Naive thymus-derived CD8-positive, alpha-beta T cell (primary cell): ENCODE measurements at places on chromosomes 3 and 15.

DNA sequence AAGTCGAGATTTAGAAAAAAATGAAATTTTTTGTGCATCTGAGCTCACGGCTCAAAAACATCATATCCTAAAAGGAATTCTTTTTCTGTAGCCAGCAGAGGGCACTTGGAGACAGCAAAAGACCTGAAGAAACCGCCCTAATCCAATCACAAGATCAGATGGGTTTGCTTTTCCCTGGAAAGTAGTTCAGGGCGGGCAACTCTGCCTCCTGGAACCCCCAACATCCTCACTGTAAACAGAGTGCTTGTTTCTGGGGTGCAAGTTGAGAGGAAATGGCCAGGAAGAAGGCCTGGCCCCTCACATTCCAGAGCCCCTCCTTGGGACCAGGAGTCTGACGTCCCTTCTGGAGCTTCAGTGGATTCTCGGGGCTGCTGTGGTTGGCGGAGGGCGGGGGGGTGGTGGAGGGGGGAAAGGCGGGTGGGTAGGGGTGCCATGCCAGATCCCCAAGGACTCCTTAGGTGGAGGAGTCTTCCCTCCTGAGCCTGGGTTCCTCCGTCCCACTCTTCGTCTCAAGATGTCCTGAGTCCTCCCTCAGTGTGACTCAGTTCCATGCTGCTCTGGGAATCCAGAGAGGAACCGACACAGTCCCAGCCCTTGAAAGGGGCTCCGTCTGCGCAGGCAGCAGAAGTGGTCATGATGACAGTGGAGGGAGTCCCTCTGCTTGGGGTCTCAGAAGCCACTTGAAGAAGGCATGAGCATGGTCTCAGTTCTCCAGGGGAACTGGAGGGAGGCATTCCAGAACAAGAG lies 35.9 kb downstream of the CCK start:
- DNase-seq, result no peak
- peaks cover 3% of the 10 kb centered on the region for H3K36me3 ChIP-seq
- H3K4me3 ChIP-seq, result no peak overlapping the region
- H3K4me1 ChIP-seq, result peaks cover 10% of the 10 kb centered on the region
- peaks cover 13% of the 10 kb centered on the region for H3K27me3 ChIP-seq
- no peak overlapping the region for H3K27ac ChIP-seq

GRCh38 chr15:100125401-100126191 lies 216.2 kb downstream of the ADAMTS17 start:
- H3K36me3 ChIP-seq, result peaks cover 43% of the 10 kb centered on the region
- no peak overlapping the region for H3K4me3 ChIP-seq
- no peaks in the 10 kb centered on the region for H3K27me3 ChIP-seq
- H3K4me1 ChIP-seq, result no peaks in the 10 kb centered on the region
- DNase-seq, result no peak

- H3K27me3 ChIP-seq, result no peaks in the 10 kb centered on the region
- H3K4me1 ChIP-seq, result peaks cover 45% of the 10 kb centered on the region
These were observed 985 bp downstream of the LCMT2 start for GRCh38 chr15:43329217-43329959.

DNA sequence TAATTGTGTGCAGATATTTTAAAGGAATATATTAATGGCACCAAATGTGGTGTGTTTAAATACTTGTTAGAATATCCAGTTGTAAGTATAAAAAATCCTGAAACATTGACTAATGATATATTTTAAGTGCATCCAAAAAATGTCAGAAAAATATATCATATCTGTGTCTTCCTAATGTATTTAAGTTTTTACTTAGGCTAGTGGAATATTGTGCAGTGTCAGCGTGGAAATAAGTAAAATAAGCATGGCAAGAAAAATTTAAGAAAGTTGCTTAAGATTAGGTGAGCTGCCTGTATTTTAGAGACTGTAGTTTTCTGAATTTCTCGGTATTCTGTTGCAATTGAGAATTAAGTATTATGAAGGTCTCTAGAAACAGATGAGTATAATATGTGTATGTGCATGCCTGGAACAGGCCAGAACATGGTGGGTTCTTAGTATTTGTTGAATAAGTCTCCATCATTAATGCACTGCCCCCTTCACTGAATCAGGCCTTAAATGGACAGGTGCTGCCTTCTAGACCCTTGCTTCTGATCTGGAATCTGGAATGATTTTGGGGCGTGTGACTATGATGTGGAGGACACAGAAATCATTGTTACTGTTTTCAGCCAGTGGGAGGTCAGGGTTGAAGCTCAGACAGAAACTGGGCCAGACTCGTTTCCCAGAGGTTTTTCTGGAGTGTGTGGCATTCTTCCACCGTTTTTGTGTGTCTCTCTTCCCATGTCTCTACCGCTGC lies 86.1 kb downstream of the TRAK1 start:
- no peak overlapping the region for H3K27ac ChIP-seq
- H3K4me3 ChIP-seq, result no peak overlapping the region
- peaks cover 14% of the 10 kb centered on the region for H3K4me1 ChIP-seq
- no peaks in the 10 kb centered on the region for H3K27me3 ChIP-seq

DNA sequence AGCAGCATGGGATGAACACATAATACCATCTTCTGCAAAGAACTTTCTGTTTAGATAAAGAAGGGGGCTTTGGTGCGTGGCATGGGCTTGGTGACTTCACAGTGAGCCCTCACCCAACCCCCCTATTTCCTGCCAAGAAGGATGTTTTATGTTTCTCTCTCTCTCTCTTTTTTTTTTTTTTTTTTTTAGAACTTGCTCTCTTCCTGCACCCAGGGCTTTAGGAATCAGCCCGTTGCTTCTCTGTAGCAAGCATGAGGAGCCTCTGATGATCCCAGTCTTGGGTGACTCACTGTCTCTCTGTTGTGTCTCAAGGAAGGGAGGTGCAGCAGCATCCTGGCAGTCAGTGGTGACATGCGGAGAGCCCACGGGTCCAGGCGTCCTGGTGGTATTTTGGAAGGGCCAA lies 49.1 kb downstream of the CCK start:
- no peaks in the 10 kb centered on the region for H3K36me3 ChIP-seq
- peak overlapping the region; percentile 88 for H3K4me3 ChIP-seq
- peaks cover 88% of the 10 kb centered on the region for H3K4me1 ChIP-seq
- peak overlapping the region; percentile 97 for H3K27ac ChIP-seq
- peak; percentile 84 for DNase-seq

DNA sequence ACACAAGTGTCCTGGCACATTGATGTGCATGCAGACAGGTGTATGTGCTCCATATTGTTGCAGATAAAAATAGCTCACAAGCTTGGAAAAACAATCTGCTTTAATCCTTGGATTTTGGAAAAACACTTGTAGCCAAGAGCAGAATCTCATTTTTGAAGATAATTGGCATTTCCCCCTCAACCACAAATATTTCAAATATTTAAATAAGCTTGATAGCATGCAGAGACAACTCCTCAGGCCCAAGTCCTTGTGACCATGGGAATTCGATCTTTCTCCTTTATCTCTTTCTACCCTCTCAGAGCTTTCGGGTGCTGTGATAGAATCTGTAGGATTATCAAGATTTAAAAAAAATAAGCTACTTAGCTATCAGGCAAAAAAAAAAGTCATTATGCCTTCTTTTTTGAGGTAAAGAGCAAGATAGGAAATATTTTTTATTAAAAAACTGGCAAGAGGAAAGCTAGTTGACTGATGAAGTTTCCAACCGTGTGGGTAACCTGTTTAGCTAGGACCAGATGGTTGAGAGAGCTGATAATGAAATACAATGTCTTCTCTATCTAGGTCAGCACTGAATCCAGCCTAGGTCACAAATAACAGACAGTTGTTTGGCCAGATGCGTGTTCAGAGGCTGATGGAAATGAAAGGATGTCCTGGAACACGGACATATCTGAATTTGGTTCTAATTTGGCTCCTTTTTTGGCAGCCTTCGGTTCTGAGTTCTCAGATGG lies 54.9 kb upstream of the SNRK start:
- peaks cover 19% of the 10 kb centered on the region for H3K36me3 ChIP-seq
- no peaks in the 10 kb centered on the region for H3K27me3 ChIP-seq
- peaks cover 6% of the 10 kb centered on the region for H3K4me1 ChIP-seq
- no peak for DNase-seq
- no peak overlapping the region for H3K4me3 ChIP-seq
- no peak overlapping the region for H3K27ac ChIP-seq

DNA sequence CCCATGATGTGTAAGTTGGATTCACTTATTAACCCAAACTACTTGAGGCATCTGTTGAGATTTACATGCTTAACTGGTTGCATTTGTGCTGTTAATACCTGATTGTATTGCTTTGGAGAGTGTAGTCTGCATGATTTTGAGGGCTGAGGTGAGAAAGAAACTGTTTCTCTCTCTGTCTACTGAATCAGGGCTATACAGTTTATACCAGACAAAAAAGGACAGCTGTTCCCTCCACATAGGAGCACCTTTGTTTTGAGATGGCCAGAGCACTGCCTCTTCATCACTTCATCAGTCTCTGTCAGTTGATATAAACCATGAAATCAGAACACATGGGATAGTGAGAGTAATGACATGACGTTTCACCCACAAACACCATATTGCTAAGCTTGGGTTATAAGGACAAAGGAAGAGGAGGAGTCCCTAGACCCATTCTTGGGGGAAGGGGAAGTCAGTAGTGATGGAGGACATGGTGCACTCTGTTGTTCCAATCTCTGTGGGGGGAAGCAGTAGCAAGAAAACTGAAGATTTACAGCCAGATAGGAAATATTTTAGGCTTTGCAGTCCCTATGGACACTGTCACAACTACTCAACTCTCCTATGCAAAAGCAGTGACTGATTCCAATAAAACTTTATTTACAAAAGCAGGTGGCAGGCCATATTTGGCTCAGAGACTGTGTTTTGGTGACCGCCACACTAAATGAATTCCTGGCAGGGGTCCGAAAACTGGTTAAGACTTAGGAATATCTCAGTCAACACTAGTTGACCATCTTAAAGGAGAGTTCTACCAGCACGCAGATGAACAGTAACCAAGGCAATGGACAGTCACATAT lies 123.9 kb upstream of the NR2E3 start:
- no peak overlapping the region for H3K27ac ChIP-seq
- peaks cover 3% of the 10 kb centered on the region for H3K4me1 ChIP-seq
- H3K36me3 ChIP-seq, result no peaks in the 10 kb centered on the region
- H3K4me3 ChIP-seq, result no peak overlapping the region
- peaks cover 38% of the 10 kb centered on the region for H3K27me3 ChIP-seq

DNA sequence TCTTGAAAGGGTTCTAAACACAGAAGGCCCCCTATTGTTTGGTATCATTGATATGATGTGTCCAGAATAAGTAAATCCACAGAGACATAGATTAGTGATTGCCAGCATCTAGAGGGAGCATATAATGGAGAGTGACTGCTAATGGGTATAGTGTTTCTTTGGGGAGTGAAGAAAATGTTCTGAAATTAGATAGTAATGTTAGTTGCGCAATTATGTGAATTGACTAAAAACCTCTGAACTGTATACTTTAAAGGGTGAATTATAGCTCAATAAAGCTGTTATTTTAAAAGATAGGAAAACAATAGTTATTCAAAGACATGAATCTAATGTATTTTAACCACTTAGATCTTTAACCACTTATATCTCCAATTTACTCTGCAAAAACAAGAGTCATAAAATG lies 6.0 kb downstream of the SPICE1 start:
- no peak overlapping the region for H3K27ac ChIP-seq
- H3K36me3 ChIP-seq, result peaks cover 17% of the 10 kb centered on the region
- no peaks in the 10 kb centered on the region for H3K27me3 ChIP-seq
- no peak overlapping the region for H3K4me3 ChIP-seq
- H3K4me1 ChIP-seq, result peaks cover 18% of the 10 kb centered on the region

DNA sequence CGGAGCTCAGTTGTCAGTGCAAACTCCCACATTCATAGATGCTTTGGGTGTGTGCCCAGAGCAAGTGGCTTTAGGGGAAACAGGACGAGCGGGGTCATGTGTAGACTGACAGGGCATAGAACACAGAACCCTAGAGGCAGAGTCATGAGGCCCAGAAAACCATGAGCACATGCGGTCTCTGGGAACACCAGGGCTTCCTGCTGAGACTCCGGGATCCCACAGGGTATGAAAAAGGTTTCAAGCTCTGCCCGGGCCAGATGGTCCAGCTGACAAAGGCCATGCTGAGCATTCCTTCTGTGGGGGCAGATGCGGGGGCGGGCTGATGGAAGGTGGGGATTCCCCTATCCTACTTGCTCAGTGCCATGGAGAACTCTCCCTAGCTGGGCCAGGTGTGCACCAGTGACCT lies 44.8 kb downstream of the ROPN1B start:
- H3K36me3 ChIP-seq, result peaks cover 49% of the 10 kb centered on the region
- no peak overlapping the region for H3K4me3 ChIP-seq
- no peaks in the 10 kb centered on the region for H3K27me3 ChIP-seq
- DNase-seq, result no peak

GRCh38 chr3:101784855-101785613 lies 6.0 kb downstream of the NXPE3 start:
- H3K4me1 ChIP-seq, result peaks cover 80% of the 10 kb centered on the region
- peak overlapping the region; percentile 96 for H3K27ac ChIP-seq
- H3K4me3 ChIP-seq, result peak overlapping the region; percentile 84
- DNase-seq, result no peak

GRCh38 chr3:46091741-46092701 lies 64.7 kb upstream of the XCR1 start:
- H3K27ac ChIP-seq, result no peak overlapping the region
- H3K27me3 ChIP-seq, result peaks cover 1% of the 10 kb centered on the region
- peaks cover 8% of the 10 kb centered on the region for H3K4me1 ChIP-seq
- H3K4me3 ChIP-seq, result no peak overlapping the region
- H3K36me3 ChIP-seq, result no peaks in the 10 kb centered on the region

GRCh38 chr15:85763157-85763556 lies 31.6 kb downstream of the KLHL25 start:
- H3K27me3 ChIP-seq, result no peaks in the 10 kb centered on the region
- peaks cover 10% of the 10 kb centered on the region for H3K36me3 ChIP-seq
- DNase-seq, result no peak
- peaks cover 14% of the 10 kb centered on the region for H3K4me1 ChIP-seq

DNA sequence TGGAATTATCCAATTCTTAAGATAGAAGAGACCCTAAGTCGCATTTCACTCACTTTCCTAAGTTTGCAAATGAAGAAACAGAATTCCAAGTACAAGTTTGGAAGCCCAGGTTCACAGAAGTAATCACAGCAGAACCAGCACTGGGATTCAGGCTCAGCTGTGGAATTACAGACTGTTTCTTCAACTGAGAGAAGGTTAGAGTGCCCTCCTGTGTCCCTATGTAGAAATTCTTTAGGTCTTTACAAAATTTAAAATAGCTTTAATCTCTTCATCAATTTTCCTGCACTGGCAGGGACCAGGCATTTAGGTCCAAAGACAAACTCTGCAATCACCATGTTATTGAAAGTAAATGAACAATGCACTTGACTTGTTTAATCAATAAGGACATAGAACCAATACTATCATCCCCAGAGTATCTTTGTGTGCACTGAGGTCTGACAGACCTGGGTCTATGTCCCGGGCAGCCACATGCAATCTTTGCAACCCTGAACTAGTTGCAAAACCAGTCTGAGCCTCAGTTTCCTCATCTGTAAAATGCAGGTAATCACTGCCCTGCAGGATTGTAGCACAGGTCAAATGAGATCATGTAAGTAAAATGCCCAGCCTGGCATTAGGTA lies 96.3 kb upstream of the ZBED2 start:
- H3K27me3 ChIP-seq, result no peaks in the 10 kb centered on the region
- H3K27ac ChIP-seq, result peak overlapping the region; percentile 71
- DNase-seq, result peak; percentile 9
- peaks cover 6% of the 10 kb centered on the region for H3K36me3 ChIP-seq
- no peak overlapping the region for H3K4me3 ChIP-seq

GRCh38 chr3:18208856-18209255 lies 216.3 kb downstream of the SATB1 start:
- H3K4me3 ChIP-seq, result no peak overlapping the region
- no peak overlapping the region for H3K27ac ChIP-seq
- peaks cover 3% of the 10 kb centered on the region for H3K27me3 ChIP-seq
- no peak for DNase-seq
- H3K36me3 ChIP-seq, result no peaks in the 10 kb centered on the region

- no peaks in the 10 kb centered on the region for H3K27me3 ChIP-seq
- H3K36me3 ChIP-seq, result peaks cover 2% of the 10 kb centered on the region
- H3K27ac ChIP-seq, result peak overlapping the region; percentile 72
- peaks cover 93% of the 10 kb centered on the region for H3K4me1 ChIP-seq
- no peak overlapping the region for H3K4me3 ChIP-seq
These were observed 19.1 kb downstream of the IREB2 start for GRCh38 chr15:78457101-78457500.
